ENCODE measurements at places on chromosomes 4 and X.
A peak's percentile ranks its signal among the peaks of the same experiment; 100 is the strongest.

- no peak for DNase-seq
Measured at GRCh38 chr4:29278585-29278984, 1441.6 kb upstream of the PCDH7 start.

DNA sequence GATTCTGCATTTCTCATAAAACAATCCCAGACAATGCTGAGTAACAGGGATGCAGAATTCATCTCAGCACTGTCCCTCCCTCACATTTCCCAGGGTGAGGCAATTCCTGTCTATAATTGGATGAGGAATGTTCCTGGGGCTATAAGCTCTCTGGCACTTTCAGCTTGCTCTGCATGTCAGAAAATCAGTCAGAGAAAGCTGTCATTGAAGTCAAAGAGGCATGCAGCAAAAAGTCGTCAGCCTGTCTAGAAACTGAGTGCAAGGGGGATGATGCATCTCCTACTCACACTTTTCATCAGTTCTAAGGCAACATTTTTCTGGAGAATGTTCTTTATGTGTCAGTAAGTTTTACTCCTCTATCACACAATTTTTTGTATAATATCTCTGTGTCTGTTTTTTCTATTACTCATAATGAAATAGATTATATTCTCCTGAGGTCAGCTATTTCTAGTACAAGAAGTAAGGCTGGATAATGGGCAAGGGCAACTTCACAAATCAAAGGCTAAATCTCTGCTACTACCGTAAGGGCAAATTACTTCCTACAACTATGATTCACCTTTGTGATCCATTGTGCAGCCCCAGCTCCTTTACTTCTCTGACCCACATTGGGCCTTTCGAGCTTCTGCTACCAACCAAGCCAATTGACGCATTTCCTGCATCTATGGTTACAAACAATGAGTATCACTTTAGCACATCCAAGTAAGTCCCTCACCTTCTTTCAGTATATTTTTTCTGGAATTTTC, 56.0 kb downstream of the TASL start:
- no peak for DNase-seq

GRCh38 chrX:125378770-125379169, 59.1 kb downstream of the TEX13C start:
- DNase-seq = no peak

- no peak for DNase-seq
Measured at GRCh38 chr4:153577053-153577452, 107.0 kb upstream of the TLR2 start.

- no peak for DNase-seq
Measured at GRCh38 chrX:12647230-12647629, 144.0 kb upstream of the PRPS2 start.

DNA sequence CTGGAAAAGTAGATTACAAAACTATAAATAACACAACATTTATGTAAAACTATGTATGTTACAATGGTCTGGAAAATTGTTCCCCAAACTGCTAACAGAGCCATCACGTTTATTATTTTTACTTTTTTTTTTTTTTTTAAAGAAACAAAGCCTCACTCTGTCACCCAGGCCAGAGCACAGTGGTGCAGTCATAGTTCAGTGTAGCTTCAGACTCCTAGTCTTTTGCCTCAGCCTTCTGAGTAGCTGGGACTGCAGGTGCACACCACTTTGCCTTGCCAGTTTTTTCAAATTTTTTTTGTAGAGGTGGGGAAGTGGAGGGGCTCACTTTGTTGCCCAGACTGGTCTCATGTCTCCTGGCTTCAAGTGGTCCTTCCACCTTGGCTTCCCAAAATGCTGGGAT, 180.1 kb upstream of the SPRY1 start:
- no peak for DNase-seq

DNA sequence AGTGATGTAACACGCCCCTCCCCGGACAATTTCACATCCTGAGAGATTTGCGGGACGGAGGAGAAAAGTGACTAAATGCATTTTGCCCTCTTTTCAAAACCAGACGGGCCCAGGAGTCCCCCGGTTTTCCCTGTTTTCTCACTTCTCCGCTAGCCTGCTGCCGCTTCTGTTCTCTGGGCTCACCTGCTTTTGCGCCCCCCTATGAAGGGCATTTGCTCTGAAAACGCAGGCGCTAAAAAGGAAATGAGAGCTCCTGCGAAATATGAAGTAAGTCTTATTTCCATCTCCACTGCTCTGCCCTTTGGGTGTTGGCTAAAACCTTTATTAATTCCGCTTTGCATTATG, 613 bp upstream of the TMEM47 start:
- DNase-seq = no peak

DNA sequence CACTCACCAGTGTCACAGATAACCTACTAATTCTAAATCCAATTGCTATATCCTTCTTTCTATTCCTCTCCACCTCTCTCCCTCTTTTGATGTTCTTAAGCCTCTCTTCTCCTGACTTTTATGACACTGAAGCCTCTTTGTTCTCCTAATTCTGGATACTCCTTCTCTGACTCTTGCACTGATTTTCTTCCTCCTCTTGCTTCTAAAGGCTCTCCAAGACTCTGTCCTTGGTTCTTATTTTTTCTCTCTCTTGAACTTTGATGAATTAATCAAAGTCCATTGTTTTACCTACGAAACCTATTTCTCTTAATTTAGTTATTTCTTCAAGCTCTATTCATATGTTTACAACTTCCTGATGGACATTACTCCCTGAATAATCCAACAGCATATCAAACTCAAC, 95.7 kb upstream of the TSPAN7 start:
- no peak for DNase-seq

DNA sequence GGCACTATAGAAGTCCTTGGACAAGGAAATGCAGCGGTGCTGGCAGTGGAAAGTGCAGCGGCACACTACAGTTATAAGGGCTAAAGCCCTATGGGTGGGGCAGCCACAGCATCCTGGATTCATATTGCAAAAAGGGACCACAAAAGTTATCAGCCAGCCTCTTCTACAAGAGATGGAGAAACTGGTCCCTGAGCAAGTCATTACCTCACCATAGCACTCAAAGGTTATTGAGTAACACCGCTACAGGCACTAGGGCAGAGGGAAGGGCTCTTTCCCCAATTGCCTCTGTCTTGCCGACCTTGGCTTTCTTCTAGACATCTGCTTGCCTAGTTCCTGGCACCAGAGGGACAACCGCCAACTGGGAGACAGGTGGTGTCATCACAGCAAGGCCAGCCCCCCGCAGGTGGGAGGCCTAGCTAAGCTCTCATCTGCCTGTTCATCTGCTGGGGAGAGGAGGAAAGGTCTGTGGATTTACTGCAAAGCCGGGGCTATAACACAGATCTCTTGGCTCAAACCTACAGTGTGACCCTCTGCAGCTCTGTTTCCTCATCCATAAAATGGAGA, 600.0 kb downstream of the BCOR start:
- no peak for DNase-seq

DNA sequence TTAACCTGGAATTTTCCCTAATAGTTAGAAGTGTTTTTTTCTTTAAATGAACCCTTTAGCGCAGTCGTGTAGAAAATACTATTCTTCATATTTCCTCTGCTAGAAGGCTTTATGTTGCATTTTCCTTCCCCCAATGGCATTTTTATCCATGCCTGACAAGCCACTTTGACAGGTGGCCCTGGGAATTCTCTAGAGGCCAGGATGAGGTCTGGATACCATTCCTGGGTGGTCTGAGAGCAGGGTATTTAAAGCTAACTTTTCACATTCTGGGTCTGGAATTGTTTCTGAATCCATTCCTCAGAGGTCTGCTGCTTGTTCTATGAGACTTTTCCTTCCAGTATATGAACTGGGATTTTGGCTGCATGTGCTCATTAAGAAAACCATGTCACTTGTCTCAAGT, 31.2 kb upstream of the PDGFRA start:
- DNase-seq = no peak

GRCh38 chr4:5118994-5119835, 67.9 kb downstream of the STK32B start:
- DNase-seq = no peak

DNA sequence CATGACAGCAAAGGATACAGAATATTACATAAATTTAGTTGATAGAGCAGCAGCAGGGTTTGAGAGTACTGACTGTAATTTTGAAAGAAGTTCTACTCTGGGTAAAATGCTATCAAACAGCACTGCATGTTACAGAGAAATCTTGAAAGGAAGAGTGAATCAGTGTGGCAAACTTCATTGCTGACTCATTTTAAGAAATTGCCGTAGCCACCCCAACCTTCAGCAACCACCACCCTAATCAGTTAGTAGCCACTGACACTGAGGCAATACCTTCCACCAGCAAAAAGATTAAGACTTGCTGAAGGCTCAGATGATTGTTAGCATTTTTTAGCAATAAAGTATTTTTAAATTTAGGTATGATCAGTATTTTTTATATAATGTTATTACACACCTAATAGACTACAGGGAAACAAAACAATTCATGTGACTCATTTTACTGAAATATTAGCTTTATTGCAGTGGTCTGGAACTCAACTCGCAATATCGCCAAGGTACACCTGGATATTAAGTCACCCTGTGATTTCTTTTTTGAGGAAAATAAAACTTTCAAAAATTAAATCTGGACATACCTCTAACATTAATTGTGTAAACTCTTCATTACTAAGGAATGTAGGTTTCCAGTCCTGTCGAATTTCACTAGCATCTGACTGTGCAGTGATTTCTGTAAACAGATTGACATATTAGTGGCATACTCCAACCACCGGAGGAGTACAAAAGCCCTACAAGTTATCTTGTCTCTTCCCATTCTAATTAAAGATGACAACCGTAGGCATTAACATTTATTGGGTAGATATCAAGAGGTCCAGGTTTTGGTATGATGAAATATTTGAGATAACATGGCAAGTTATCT, 71.1 kb downstream of the CLOCK start:
- DNase-seq = peak; percentile 47

GRCh38 chrX:40459571-40460158, 121.1 kb upstream of the ATP6AP2 start:
- no peak for DNase-seq

- DNase-seq = no peak
Measured at GRCh38 chr4:9866931-9867330, 85.5 kb downstream of the DRD5 start.

All from activated CD8-positive, alpha-beta T cell treated with anti-CD3 and anti-CD28 coated beads for 36 hours (primary cell).